Lung microvascular endothelial cell (primary cell): ENCODE measurements at places on chromosomes 6 and 20. TPM values are rescaled to one million over a fixed set of nuclear protein-coding genes. Genes with fewer than 3 reads are reported as not detected.

CDH26 gene
- total RNA-seq, result 0.22 and 0.40 TPM in 2 replicates

ADGRB3 gene
- not detected in 2 replicates for total RNA-seq

MYO6 gene
- total RNA-seq, result 22.2 and 26.4 TPM in 2 replicates

PTPRT gene
- total RNA-seq, result not detected in 2 replicates

ALDH8A1 gene
- total RNA-seq, result 0.20 and 0.44 TPM in 2 replicates

STMN3 gene
- total RNA-seq, result under 0.01 and 1.1 TPM in 2 replicates

REM1 gene
- under 0.01 TPM in 1 of 2 replicates, not detected in the other for total RNA-seq

TINAG gene
- not detected in 2 replicates for total RNA-seq
